ENCODE measurements at places on chromosomes 6 and 20. TPM values are rescaled to one million over a fixed set of nuclear protein-coding genes. Genes with fewer than 3 reads are reported as not detected.

ZSWIM3 gene
- total RNA-seq, result 4.5 TPM

ANKRD66 gene
- total RNA-seq, result not detected

RBPJL gene
- total RNA-seq, result not detected

PAX1 gene
- total RNA-seq, result not detected

ARHGAP40 gene
- not detected for total RNA-seq

MTFR2 gene
- total RNA-seq, result 24.3 TPM

LTB gene
- 181 TPM for total RNA-seq

KCNG1 gene
- 4.0 TPM for total RNA-seq

ATXN1 gene
- total RNA-seq, result 75.0 TPM
